ENCODE measurements at places on chromosomes 7 and 10.

GRCh38 chr10:104707602-104708459 is 66.7 kb downstream of the SORCS3 start:
- peak; percentile 86 for DNase-seq

DNA sequence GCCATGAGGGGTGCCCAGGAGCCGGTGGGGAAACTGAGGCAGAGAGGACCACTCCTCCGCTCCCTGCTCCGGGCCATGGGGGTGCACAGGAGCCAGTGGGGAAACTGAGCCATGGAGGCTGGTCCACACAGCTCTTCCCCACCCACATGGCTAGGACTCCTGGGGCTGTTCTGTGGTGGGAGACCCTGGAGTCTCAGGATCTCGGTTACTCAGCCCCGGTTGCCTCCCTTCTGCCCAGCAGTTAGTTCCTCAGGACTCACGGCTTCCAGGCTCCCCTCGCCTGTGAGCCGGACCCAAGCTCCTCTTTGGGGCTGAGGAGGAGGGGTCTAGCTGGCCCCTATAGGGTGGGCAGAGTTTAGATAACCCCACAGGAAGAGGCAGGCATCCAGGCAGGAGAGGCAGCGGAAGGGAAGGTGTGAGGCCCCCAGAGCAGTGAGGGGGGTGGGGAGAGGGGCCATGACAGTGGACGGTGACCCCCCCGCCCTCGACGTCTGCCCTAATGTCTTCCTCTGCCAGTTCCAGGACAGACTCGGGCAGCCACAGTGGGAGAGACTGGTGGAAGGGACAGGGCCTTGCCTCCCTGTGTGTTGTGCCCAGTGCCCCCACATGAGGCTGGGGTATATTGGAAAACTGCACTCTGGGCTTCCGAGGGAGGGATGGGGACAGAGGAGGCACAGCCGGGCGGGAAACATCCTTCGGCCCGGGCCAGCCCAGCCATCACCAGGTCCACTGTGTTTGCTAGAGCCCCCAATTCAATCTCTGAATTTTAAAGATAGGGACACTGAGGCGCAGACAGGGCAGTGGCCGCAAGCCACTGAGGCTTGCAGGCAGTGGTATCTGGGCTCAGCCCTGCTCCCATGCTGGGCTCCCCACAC is 4.3 kb downstream of the ELFN1 start:
- no peak for DNase-seq

DNA sequence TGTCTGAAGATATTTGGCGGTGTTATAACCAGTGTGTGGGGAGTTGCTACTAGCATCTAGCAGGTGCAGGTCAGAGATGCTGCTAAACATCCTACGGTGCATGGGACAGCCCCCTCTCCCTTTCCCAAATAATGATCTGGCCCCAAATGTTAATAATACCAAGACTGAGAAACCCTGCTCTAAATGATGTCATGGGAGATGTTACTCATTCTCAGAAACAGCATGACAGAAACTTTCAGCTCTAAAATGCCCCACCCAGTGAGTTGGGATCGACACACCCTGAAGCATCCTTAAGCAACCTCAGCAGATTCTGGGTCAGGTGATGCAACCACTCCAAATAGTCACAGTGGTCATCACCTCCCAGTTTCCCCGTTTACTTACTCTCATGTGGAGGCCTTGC is 108.8 kb upstream of the MPP7 start:
- DNase-seq, result no peak

DNA sequence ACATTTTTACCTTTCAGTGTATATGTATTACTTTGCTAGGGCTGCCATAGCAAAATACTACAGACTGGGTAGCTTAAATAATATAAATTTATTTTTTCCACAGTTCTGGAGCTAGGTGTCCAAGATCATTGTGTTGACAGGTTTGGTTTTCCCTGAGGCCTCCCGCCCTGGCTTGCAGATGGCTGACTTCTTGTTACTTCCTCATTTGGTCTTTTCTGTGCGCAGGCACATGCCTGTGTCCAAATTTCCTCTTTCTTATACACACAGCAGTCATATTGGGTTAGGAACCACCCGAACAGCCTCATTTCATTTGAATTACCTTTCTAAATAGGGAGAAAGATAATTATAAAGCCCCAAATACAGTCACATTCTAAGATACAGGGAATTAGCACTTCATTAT is 521.6 kb upstream of the SORCS1 start:
- DNase-seq, result no peak

- DNase-seq, result no peak
Observed at GRCh38 chr7:32227746-32228145, 157.5 kb upstream of the PDE1C start.

- no peak for DNase-seq
Observed at GRCh38 chr7:353746-354325, 63.9 kb downstream of the FOXL3 start.

- peak; percentile 84 for DNase-seq
Observed at GRCh38 chr10:22345301-22346095, at the start of gene SPAG6. Gene SPAG6, plus strand, starts transcription at chr10:22345496. Its CDS starts 116 bp downstream, at chr10:22345612.

DNA sequence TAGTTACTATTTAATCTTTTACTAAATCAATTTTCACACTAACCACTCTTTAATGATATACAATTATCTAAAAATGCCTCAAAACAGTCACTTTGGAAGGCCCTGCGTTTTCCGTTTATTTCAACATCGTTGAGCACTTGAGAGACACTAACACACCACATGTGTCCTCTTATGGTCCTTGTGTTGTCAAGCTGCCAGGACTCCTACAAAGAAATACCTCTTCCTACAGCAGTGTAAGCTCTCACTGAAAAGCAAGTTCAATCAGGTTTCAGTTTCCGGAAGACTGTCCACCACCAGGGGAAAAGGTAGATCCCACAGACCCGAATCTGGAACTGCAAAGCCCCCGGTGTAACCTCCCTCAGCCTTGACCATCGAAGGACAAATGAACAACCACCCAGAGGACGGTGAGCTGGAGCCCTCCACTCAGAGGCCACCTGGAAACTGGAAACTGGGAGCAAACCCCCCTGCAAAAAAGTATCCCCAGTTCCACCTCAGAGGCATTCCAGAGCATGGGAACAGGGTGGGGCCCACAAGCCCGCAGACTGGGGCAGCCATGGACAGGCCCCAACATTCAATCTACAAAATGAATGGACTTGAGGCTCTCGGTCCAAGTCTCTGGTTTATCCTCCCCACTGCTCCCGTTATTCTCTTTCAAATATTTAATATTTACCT is 37.6 kb downstream of the KCNH2 start:
- DNase-seq, result no peak

DNA sequence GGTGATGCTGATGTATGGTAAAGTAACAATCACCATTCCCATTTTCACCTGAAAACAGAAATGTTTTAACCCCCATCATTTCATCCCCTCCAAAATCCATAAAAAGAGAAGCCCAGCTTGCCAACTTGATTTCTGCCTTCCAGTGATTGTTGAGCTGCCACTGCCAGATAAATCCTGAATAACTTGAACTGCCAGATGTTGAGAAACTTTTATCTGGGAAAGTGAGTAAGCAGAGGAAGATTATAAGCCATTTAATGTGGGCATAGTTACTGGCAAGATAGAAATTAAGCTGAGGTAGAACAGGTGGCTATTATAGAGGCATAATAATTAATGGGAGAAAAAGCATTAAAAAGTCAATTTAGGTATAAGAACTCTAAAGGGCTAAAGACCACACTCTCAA is 534.1 kb downstream of the ANKRD7 start:
- no peak for DNase-seq

DNA sequence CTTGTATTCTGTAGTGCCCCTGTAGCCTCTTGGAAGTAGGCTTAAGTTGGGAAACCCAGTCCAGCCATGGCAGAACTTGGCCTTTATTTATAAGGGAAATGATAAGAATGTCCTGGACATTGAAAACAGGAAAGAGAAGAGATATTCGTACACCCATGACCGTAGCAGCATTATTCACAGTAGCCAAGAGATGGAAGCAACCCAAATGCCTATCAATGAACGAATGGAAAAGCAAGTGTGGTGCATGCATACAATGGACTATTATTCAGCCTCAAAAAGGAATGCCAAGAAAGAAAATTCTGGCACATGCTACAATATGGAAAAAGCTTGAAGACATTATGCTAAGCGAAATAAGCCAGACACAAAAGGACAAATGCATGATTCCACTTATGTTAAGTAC is 315.3 kb downstream of the CXCL12 start:
- DNase-seq, result no peak

DNA sequence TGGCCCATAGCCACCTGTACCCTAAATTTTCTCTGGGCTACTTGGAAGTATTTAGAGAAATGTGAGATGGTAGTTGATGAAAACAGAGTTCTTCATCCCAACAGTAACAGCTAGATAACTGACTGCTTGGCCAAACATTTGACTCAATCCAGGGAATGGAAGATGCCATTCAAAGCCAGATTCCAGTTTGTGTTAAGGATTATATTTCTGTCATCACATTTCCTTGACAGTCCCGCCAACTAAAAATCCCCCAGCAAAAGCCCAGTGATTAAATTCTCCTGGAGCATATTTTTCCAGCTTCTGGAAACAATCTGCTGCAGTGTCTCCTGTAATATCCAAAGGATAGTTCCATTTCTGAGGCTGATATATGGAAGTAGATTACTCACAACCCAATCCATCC is 45.4 kb upstream of the PTN start:
- no peak for DNase-seq

GRCh38 chr10:21529032-21529910 is 3.8 kb upstream of the SKIDA1 start:
- DNase-seq, result peak; percentile 71

- peak; percentile 66 for DNase-seq
Observed at GRCh38 chr10:76523246-76523645, 1091.8 kb downstream of the LRMDA start.

GRCh38 chr10:71597821-71598498 is 121.6 kb downstream of the C10orf105 start:
- DNase-seq, result peak; percentile 39

DNA sequence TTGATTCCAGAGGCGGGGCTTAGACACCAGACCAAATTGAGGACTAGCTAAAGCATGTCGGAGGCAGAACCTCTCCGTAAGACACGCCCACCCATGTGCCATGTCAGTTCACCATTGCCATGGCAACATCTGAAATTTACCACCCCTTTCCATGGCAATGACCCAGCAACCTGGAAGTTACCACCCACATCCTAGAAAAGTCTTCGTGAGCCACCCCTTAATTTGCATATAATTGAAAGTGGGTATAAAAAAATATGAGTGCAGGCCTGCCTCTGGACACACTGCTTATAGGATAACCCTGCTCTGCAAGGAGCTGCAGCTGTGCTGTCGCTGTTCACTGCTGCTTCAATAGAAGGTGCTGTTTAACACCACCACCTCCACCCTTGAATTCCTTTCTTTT is 28.0 kb downstream of the TMEM270 start:
- peak; percentile 31 for DNase-seq

- no peak for DNase-seq
Observed at GRCh38 chr10:75994357-75995040, 563.1 kb downstream of the LRMDA start.

DNA sequence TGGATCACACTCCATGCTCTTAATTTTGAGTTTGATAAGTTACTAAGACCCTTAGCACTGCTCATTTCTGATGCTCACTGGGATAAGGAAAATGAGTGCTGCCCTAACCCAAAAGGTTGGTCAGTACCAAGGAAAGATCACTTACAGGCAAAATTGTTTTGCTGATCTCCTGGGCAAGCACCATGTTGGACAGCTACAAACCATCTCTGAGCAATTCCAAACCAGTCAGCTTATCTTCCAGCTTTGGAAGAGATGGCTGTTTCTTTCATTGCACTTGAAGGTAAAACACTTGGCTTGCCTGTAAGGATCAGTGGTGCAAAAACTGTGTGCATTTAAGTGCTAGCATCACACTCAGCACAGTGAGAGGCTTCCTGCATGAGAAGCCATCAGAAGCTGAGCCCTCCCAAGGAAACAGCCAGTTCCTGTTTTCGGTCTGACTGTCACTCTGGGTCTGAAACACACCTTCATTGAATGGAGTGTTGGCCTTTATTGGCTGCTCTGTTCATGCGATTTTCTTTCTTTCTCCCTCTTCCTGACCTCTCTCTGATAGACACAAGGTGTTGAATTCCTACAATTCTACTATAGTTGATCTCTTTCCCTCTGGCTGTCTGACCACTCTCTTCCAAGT is 126.4 kb upstream of the GHITM start:
- no peak for DNase-seq

DNA sequence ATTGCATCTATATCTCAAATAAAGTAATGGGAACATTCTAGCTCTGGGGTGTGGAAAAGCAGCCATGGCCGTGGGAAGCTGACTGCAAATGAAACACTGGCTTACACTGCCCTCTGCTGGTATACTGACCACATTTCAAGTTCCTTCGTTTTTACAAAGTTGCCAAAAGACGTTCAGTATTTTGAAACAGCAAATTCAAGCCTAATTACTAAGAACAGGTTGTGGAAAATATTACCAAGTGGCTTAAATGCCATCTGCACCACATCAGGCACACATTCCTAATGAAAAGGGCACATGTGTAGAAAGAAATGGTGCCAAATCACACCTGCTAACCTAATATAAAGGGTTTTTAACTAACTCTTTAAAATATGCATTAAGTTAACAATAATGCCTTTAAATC is 83.9 kb downstream of the JAZF1 start:
- peak; percentile 70 for DNase-seq

- no peak for DNase-seq
Observed at GRCh38 chr10:29356931-29357330, 68.1 kb downstream of the LYZL1 start.

DNA sequence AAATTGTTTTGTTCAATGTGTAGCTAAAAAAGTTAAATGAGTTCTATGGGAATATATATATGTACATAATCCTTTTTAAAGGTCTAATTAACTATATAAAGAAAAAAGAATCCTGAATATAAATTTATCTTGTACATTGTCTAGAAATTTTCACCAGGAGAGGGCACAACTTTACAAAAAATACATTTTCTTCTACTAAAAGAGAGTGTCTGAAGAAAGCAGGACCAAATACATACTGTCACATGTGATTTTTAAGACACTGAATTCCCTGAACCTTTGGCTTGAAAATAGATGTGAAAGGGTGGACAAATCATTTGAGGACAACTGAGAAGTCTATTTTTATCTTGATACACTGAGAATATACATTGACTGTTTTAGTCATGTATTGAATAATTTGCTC is 204.3 kb downstream of the DGKB start:
- DNase-seq, result peak; percentile 29

- DNase-seq, result no peak
Observed at GRCh38 chr10:131686781-131687420, 213.9 kb upstream of the PPP2R2D start.

GRCh38 chr7:51123322-51124019 is 193.1 kb downstream of the COBL start:
- DNase-seq, result no peak

GRCh38 chr7:3206101-3206500 is 95.0 kb upstream of the SDK1 start:
- DNase-seq, result no peak

- peak; percentile 51 for DNase-seq
Observed at GRCh38 chr7:29854257-29854938, 48.1 kb downstream of the WIPF3 start.

- peak; percentile 66 for DNase-seq
Observed at GRCh38 chr10:58299580-58299979, 30.6 kb downstream of the CISD1 start.

- DNase-seq, result peak; percentile 85
Observed at GRCh38 chr10:110069502-110069982, 61.8 kb downstream of the ADD3 start.

All from NCI-H69 (cell line).